Mononuclear cell (primary cell): ENCODE measurements at places on chromosomes 13 and 19. TPM values are rescaled to one million over a fixed set of nuclear protein-coding genes. Genes with fewer than 3 reads are reported as not detected.

LIG1 gene
- total RNA-seq, result 24.8 TPM

KLK3 gene
- 0.31 TPM for total RNA-seq

PNMA8C gene
- not detected for total RNA-seq

CHST8 gene
- 0.84 TPM for total RNA-seq

SPACA4 gene
- not detected for total RNA-seq

TMEM59L gene
- not detected for total RNA-seq

MADCAM1 gene
- not detected for total RNA-seq

KCTD15 gene
- 10.3 TPM for total RNA-seq

SYDE1 gene
- total RNA-seq, result not detected

DBP gene
- total RNA-seq, result 28.2 TPM

ZNF628 gene
- 3.5 TPM for total RNA-seq

AMER2 gene
- 0.10 TPM for total RNA-seq

CDC37 gene
- 114 TPM for total RNA-seq

MCEMP1 gene
- total RNA-seq, result 1.8 TPM

CBARP gene
- not detected for total RNA-seq

C1QTNF9B gene
- not detected for total RNA-seq

ZNF541 gene
- 0.21 TPM for total RNA-seq

BRSK1 gene
- 0.52 TPM for total RNA-seq

C3 gene
- 3.1 TPM for total RNA-seq

BSPH1 gene
- not detected for total RNA-seq

ZNF506 gene
- 71.5 TPM for total RNA-seq

NLRP9 gene
- not detected for total RNA-seq

ZNF575 gene
- 0.31 TPM for total RNA-seq

GIPC1 gene
- 11.0 TPM for total RNA-seq

KLF2 gene
- total RNA-seq, result 184 TPM

SPTBN4 gene
- total RNA-seq, result under 0.01 TPM

GPR4 gene
- total RNA-seq, result not detected

PIK3R2 gene
- 3.7 TPM for total RNA-seq

PCDH17 gene
- total RNA-seq, result under 0.01 TPM

ZNF729 gene
- total RNA-seq, result under 0.01 TPM

ZNF85 gene
- total RNA-seq, result 4.1 TPM

ZNF471 gene
- total RNA-seq, result 1.2 TPM

FAM216B gene
- not detected for total RNA-seq

NTF4 gene
- not detected for total RNA-seq

PLPPR3 gene
- total RNA-seq, result not detected

ASF1B gene
- 0.94 TPM for total RNA-seq

TTYH1 gene
- 0.31 TPM for total RNA-seq

KIR3DL2 gene
- 0.84 TPM for total RNA-seq

PTPRS gene
- total RNA-seq, result 5.9 TPM

PNKP gene
- 28.4 TPM for total RNA-seq

GJA3 gene
- under 0.01 TPM for total RNA-seq

KIR2DL1 gene
- 1.2 TPM for total RNA-seq

FCAR gene
- 91.3 TPM for total RNA-seq

LYPD3 gene
- total RNA-seq, result 3.5 TPM

BLOC1S3 gene
- total RNA-seq, result 7.3 TPM
